Thoracic aorta endothelial cell (primary cell): ENCODE measurements at places on chromosomes 2 and 18. TPM values are rescaled to one million over a fixed set of nuclear protein-coding genes. Genes with fewer than 3 reads are reported as not detected.

Gene CNRIP1
- 67.6 and 77.0 TPM in 2 replicates for total RNA-seq

Gene GULP1
- 27.7 and 32.2 TPM in 2 replicates for total RNA-seq

Gene RAB17
- 2.9 and 5.5 TPM in 2 replicates for total RNA-seq

Gene SCTR
- not detected in 2 replicates for total RNA-seq

Gene REG1B
- not detected in 2 replicates for total RNA-seq

Gene NFATC1
- total RNA-seq = 5.7 and 9.8 TPM in 2 replicates

Gene UGT1A10
- not detected in 2 replicates for total RNA-seq
